Midbrain (tissue), 1 donor: ENCODE measurements at places on chromosomes 4 and X.

GRCh38 chr4:8380511-8381415, 59.8 kb downstream of the ACOX3 start:
- no peak for DNase-seq

DNA sequence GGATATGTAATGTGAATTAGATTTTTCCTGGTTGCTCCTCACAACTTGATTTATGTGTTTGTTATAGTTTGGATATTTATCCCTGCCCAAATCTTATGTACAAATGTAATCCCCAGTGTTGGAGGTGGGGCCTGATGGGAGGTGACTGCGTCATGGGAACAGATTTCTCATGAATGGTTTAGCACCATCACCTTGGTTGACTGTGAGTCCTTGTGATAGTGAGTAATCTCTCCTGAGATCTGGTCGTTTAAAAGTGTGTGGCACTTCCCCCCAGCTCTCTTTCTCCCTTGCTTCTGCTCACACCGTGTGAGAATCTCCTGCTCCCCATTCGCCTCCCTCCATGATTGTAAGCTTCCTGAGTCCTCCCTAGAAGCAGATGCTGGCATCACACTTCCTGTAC, 2.2 kb downstream of the MID2 start:
- no peak for DNase-seq

- DNase-seq = no peak
Observed at GRCh38 chr4:53191997-53192396, 173.9 kb downstream of the SCFD2 start.

DNA sequence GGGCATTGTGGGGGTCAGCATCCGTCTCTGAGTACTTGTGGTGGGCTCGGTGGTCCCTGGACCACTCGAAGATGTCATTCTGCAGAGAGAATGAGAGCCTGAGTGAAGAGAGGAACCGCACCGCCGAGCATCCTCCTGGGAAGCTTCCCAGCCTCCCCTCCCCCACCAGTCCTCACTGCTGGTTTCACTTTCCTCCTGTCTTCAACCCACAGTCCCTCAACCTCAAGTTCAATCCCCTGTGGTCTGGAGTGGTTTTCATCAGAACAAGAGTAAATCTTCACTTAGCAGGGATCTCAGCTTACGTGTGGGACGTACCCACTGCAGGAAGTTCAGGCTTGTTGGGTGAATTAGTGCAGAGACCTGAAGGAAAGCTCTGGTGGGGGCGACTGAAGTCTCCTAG, 117.8 kb downstream of the SCD5 start:
- DNase-seq = no peak

- no peak for DNase-seq
Observed at GRCh38 chr4:184804621-184805020, 21.1 kb downstream of the ACSL1 start.

DNA sequence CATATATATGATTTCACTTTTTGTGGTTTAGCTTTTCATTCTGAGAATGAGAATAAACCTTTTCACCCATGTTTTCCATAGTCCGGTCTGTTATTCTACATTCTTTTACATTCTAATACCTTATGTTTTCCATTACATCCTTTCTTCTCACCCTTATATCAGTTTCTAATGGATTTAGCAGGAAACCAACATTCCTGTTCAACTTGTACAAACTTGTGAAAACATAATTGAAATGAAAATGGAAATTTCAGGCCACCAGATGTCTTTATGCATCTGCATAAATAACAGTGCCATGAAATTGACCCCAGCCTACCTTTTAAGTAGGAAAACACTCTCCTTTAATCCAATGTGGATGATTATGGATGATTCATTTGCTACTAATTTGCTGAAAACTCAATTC, 494.8 kb upstream of the ZFP42 start:
- DNase-seq = no peak

GRCh38 chrX:12548746-12549145, 242.5 kb upstream of the PRPS2 start:
- DNase-seq = no peak

GRCh38 chr4:147560625-147561024, 56.6 kb upstream of the TMEM184C start:
- no peak for DNase-seq

- DNase-seq = no peak
Observed at GRCh38 chr4:10273030-10273429, 156.4 kb upstream of the WDR1 start.

DNA sequence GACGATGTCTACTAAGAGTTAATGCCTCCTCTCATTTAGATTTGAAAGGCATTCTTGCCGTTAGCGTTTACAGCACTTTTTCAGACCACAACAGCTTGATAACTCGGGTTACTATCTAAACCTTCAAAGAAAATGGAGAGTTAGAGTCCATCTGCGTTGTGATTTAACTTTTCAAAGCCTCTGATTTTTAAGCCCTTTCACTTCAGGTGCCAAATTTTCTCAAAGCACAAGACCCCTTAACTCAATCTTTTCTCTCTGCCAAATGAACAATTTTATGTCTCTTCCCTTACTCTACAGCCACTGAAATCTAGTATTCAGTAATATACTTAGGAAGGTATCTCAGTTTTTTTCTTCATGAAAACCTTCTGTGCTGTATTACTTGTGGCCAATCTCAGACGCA, 310.5 kb downstream of the TENM3 start:
- DNase-seq = no peak

- DNase-seq = no peak
Observed at GRCh38 chr4:152591396-152591795, 55.5 kb upstream of the FBXW7 start.
